Fibroblast of villous mesenchyme (primary cell): ENCODE measurements at places on chromosomes 16 and 17. TPM values are rescaled to one million over a fixed set of nuclear protein-coding genes. Genes with fewer than 3 reads are reported as not detected.

DNA sequence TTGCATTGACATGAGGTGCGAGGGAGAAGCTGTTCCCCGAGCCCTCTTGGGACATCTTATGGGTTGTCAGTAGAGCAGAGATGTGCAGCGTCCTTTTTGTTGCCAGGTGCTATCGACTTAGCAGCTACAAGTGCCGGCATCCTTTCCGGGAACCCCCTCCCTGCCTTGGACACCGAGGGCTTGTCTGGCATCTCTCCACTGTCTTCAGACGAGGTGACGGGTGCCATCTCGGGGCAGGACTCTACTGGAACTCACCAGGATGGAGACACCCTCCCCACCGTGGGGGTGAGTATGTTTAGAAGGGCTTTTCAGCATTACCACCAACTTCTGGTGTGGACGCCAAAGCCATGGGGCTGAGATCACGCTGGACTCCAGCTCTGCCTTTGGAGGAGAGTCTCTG is 11.8 kb upstream of the JPT2 start:
- DNase-seq = no peak

DNA sequence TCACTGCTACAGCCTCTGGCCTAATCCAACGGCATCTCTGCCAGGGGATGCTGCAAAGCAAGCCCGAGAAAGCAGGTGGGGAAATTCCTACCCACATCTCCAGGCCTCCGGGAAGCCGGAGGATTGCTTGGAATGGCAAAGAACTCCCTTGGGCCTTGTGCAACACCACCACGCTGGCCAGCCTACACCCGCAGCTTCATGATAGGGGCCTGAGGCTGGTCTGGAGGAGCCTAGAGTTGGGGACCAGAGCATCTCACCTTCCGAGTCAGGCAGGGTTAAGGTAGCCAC is 20.3 kb downstream of the GGA3 start:
- DNase-seq = peak; percentile 25

DNA sequence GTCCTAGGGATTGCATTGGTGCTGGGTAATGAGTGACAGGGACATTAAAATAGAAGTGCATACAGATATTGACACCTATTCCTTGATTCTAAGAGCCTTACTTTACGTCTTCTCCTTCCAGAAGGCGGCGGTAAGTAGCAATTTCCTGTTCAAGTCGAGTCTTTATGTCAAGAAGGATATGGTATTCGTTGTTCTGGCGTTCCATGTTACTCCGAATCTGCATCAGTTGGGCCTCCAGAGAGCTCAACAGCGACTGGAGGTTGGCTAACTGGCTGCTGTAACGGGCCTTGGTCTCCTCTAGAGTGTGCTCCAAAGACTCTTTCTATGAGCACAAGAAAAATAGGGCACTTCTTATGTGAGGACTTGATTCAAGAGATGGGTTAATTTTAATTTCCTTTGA is 7.0 kb downstream of the KRT20 start:
- no peak for DNase-seq

GRCh38 chr17:81891303-81891552 is 158 bp downstream of the ALYREF start:
- no peak for DNase-seq

GRCh38 chr17:31580316-31580705 is 188.8 kb downstream of the RAB11FIP4 start:
- no peak for DNase-seq

DNA sequence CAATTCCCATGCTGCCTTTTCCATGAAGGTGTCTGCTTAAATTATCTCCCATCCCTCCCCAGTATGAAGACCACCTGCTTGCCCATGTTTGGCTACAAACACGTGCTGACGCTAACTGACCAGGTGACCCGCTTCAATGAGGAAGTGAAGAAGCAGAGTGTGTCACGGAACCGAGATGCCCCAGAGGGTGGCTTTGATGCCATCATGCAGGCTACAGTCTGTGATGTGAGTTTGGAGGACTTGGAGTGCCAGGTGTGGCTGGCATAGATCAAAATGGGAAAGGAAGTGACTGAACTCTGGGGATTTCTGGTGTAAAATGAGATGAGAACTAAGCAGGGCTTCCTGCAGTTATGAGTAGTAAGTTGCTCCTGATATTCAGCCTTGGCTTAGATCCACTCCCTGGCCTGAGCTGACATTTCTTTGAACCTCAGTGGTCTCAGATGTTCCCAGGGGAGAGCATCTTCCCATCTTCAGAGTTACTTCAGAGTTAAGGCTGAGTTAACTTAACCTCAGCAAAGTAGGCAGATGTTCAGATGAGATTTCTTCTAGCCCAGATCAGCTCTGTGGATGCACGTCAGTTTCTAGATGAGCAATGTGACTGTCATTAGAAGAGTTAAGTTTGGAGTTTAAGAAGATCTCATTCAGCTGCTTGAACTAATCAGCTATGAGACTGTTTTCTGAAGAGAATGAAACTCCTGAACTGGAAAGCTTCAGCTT is 32.7 kb downstream of the ITGB3 start:
- no peak for DNase-seq

- no peak for DNase-seq
These were observed 21.6 kb downstream of the CTU2 start for GRCh38 chr16:88727871-88728270.

GRCh38 chr17:63780928-63781327 is 7.0 kb downstream of the DDX42 start:
- no peak for DNase-seq

DNA sequence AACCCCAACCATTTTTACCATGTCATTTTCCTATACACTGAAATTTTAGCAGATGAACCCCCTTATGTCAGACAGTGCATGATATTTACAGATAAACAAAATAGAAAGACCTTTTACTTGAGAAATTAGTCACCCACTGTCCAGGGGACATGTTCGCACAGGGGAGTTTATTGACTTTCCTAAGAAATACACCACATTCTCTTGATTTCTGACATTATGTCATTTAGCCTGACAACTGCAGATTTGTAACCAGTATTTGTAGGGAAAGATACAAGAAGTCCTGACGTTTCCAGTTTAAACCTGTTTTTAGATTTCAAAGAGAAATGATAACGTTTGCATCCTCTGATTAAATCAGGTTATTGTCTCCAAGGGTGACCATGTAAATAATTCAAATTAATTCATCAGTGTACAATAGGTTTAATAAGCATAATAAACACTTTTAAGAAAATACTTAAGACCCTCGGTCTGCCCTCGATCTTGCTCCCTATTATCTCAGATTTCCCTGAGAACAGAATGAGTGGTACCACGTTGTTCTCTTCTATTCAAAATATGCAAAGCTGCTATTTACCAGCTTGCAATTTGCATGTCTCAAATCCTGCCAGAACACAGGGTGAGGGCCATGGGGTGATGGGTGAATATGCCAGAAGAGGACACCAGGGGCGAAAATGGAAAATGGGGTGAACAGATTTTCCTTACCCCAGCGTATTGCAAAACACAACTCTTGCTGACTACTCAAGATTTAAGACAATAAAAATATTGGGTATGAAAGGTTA is 2.1 kb upstream of the LYRM9 start:
- DNase-seq = no peak

DNA sequence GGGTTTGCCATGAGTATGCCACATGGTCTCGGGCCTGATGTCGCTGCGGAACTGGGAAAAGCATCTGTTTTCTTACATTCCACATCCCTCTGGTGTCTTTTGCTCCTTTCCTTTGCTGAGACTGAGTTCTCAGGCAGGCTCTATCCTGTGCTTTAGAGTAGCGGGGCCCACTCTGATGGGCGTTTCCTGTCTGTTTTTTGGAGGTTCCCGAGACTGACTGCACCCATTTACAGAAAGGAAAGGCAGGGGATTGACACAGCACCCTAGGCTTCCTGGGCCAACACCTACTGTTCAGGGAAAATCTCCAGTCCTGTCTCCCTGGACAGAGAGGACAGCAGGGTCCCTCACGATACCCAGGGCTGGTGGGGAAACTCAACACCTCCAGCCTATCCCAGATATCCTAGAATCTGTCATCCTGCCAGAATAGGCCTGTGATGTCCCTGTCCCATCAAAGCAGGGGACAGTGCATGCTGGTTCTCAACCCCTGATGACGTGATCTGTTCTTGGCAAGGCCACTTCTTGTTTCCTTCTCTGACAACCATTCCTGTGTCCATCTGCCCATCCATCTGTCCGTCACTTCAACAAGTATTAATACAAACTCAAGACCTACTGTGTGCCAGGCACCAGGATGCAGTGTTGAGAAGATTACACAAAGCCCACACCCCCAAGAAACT is 42.2 kb downstream of the ACTG1 start:
- no peak for DNase-seq

DNA sequence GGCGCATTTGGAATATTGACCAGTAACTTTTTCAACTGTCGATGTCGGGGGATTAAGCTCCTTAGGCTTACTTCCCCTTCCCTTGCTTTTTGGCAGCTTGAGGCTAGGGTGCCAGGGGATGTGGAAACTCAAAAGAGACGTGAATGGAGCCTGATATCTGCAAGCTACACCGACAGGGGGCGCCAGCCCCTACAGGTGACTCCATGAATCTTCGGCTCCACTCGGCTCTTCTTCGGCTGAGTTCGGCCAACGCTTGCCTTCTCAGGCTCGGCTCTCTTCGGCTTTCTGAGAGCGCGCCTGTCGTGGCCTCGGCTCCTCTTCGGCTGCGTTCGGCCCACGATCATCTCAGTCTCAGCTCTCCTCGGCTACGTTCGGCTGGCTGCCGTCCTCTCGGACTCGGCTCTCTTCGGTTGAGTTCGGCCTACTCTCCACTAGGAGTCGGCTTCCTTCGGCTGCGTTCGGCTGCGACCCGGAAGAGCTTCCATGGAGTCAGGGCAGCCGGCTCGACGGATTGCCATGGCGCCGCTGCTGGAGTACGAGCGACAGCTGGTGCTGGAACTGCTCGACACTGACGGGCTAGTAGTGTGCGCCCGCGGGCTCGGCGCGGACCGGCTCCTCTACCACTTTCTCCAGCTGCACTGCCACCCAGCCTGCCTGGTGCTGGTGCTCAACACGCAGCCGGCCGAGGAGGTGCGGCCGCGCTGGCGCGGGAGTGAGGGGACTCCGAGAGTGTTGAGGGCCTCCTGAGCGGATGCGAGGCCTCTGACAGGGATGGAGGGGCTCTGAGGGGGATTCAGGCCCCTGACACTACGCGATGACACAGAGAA is at the start of gene ERCC4:
Gene ERCC4 (plus strand): TSS at position 472 of the 827 bp plus-strand sequence. CDS start 12 bp downstream, at position 484.
- DNase-seq = peak; percentile 99

GRCh38 chr16:19824216-19824615 is 60.4 kb downstream of the GPRC5B start:
- DNase-seq = no peak

DNA sequence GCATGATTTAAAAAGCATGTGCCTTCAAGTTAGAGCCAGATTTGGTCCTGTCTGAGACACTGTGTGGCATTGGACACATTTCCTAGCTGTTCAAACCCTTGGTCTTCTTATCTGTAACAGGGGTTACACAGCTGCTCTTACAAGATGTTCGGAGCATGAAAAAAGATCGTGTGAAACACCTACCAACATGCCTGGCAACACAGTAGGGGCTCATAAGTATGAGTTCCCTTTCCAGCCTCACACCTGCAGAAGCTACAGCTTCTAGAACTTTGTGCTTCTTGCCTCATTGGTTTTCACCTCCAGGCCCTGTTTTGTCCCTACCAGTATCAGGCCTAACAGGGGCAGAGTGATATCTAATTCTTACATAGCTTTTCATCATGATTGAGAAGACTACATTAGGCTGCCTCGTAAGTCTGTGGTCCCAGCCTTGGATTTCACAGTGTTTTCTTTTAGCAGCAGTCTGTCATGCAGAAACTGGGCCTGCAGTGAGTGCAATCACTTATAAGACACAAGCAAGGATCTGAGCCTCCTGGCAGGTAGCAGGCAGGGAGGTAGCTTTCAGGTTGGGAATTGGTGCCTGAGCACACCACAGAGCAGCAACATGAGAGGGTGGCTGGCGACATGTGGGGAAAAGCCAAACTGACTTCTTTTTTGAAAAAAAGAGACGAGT is 78.8 kb downstream of the CCDC182 start:
- DNase-seq = no peak

DNA sequence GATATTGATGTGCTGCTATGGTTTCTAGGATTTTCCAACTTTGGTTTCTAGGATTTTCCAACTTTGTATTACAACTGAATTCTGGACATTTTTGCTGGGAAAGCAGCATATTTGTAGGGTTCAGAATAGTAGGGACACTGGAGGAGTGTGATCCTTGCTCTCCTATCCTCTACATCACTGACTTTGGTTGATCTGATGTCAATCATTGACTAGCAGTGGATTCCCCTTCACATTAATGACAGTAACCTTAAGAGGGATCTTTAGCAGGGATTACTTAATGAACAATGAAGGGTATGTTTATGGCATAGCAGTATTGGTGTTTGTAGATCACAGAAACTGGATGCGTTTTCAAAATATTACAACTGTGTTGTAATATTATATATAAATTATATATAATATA is 67.4 kb downstream of the MAP2K4 start:
- DNase-seq = no peak

GRCh38 chr17:70317421-70317820 is 148.1 kb downstream of the KCNJ2 start:
- no peak for DNase-seq

DNA sequence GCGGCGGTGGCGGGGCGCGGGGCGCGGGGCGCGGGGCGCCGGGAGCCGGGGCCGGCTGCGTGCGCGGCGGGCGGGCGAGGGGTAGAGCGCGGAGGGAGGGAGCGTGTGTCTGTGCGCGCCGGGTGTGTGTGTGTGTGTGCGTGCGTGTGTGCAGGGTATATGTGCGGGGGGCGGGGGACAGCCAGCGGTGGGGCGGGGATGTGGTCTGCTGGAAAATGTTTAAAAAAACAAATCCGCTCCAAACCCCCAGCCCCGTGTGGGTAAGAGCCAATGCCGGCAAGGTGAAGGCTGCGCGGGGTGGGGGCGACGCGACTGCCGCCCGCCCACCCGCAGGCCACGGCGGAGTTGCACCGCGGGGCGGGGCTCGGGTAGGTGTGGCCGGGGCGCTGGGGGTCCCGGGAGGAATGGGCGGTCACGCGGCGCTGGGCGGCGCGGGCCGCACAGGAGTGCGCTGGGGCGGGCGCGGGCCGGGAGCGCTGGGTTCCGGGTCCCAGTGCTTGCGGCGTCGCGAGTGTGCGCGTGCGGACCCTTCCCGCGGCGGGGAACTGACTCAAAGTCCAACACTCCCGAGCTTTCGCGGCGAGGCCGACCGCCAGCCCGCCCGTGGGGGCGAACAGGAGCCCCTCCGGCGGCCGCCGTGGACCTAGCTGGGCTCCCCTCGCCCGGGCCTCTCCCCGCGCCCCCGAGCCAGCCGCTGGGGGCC is at the start of gene CYGB:
Gene CYGB (minus strand): TSS at position 132 of the 703 bp plus-strand sequence. CDS start 167 bp downstream, outside the sequence.
- DNase-seq = peak; percentile 86

The CD300H gene
- total RNA-seq = not detected in 2 replicates

The CRYM gene
- 0.32 TPM in 1 of 2 replicates, not detected in the other for total RNA-seq

The PMP22 gene
- total RNA-seq = 23.2 and 38.0 TPM in 2 replicates

The SEPTIN12 gene
- not detected in 2 replicates for total RNA-seq

The SCNN1B gene
- total RNA-seq = not detected in 2 replicates

The MLYCD gene
- total RNA-seq = 2.6 and 3.2 TPM in 2 replicates

The RNF166 gene
- total RNA-seq = 13.0 and 19.0 TPM in 2 replicates

The KRTAP4-16 gene
- total RNA-seq = not detected in 2 replicates

The TBC1D26 gene
- total RNA-seq = under 0.01 TPM in 1 of 2 replicates, not detected in the other
